NCI-H446 treated with DMSO at 0.1 percent for 48 hours (cell line): ENCODE measurements at places on chromosomes 3 and 15.
A peak's percentile ranks its signal among the peaks of the same experiment; 100 is the strongest.

DNA sequence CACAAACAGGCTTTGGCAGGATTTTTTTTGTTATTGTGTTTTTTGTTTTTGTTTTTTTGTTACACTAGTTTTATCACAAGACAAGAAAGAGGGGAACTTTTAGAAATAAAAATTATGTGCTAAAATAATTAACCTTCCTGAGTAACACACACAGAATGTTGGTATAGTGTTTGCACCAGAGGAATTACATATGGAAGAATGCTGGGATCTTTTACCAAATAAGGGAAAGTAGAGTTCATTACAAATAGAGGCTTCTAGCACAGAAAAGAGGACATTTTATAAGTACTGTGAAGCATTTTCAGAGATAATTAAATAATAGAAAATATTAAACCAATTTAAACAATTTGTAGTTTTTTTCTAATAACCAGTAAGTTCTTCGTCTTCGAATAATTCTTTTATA is 116.0 kb downstream of the IGF1R start:
- no peak for DNase-seq

GRCh38 chr15:74221399-74222239 is 14.5 kb upstream of the CCDC33 start:
- DNase-seq, result no peak

- no peak for DNase-seq
Observed at GRCh38 chr15:40493089-40493840, 22.5 kb downstream of the CHST14 start.

DNA sequence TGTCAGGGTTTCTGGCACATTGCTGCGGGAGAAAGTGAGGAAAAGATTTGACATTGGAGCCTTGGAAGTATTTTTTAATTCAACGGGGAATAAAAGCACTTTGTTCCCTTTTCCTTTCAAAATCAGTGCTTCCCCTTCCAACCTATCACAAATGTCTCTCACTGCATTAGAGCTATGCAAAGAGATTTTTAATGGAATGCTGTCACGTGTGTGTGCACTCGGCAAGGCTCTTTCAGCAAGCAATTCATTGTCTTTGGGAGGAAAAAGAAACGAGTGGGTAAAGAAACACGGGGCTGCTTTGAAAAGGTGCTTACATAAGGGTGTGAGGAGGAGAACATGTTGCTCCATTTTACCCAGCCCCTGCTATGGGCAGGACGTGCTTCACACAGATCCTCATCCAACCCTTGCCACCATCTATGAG is 490.4 kb upstream of the PROK2 start:
- DNase-seq, result no peak

GRCh38 chr15:45363801-45364200 is 14.5 kb downstream of the GATM start:
- no peak for DNase-seq

GRCh38 chr3:21520106-21520963 is 230.7 kb downstream of the ZNF385D start:
- DNase-seq, result peak; percentile 65

DNA sequence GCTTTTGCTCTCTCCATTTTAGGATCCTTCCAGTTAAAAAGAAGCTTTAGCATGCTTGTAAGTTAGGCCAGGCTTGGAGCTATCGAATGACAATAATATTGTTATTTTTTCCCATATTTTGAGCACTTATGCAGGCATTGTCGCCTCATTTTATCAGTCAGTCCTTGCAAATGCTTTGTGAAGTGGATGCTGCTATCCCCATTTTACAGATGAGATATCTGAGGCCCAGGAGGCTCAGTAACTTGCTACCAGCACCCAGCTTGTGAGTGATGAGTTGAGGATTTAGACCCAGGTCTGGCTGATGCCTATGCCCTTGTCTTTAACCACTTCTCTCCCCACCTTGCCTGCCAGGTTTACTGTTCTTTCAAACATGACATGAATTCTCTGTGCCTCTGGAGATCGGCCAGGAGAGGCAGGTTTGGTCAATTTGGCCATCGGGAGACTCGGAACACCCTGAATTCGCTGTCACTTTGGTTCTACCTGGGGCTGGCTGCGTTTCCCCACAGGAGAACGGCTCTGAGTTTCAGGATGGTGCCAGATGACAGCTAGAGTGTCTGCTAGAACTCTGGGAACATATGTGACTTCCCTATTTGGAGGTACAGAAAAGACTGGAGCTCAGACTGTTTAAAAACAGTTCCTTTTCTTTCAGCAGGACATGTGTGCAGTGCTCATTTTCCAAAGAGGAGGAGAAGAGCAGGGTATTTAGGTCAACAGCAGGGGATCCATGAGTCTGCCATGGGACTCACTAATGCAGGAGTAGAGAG is 25.5 kb upstream of the ZNF710 start:
- no peak for DNase-seq

GRCh38 chr3:50853936-50854335 is 179.2 kb downstream of the DOCK3 start:
- no peak for DNase-seq

DNA sequence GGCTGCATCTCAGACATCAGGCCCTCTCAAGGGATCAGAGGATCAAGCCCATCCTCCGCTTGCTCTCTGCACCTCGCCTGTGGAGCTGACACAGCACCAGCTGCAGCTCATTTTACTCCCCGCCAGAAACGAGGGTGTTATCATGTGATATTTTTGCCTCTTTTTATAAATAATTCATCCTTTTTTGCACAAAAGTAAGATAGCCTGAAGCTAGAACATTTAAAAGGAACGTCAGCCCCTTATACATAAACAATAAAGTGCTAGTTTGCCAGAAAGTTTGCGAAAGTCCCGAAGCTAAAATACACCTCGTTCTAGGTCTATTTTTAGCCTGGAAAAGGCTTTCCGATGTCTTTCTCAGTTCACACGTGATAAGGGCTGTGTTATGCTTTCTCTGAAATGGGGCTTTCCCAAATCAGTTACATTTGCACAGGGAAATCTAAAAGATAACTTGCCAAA is 9.6 kb upstream of the FAM174B start:
- DNase-seq, result no peak

GRCh38 chr15:31403096-31403495 is 76.5 kb downstream of the KLF13 start:
- DNase-seq, result no peak

DNA sequence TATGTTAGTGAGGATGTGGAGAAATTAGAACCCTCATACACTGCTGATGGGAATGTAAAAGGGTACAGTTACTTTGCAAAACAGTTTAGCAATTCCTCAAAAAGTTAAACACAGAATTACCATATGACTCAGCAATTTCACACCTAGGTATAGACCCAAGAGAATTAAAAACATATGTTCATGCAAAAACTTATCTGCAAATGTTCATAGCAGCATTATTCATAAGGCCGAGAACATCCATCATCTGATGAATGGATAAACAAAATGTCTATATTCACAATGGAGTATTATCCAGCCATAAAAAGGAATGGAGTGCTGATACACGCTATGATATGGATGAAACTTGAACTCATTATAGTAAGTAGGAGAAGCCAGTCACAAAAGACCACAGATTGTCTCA is 10.3 kb downstream of the SEC13 start:
- no peak for DNase-seq

DNA sequence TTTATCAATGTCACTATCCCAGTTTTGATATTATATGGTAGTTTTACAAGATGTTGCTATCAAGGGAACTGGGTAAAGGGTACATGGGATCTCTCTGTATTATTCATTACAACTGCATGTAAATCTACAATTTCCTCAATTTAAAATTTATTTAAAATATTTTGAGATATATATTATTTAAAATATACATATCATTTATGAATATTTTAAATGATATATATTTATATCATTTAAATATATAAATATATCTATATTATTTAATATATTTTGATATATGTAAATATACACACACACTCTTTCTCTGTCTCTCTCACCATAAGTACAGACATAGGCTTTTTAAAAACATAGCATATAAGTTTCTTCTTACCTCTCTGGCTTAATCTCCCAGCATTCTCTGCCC is 104.7 kb downstream of the TP63 start:
- DNase-seq, result no peak

DNA sequence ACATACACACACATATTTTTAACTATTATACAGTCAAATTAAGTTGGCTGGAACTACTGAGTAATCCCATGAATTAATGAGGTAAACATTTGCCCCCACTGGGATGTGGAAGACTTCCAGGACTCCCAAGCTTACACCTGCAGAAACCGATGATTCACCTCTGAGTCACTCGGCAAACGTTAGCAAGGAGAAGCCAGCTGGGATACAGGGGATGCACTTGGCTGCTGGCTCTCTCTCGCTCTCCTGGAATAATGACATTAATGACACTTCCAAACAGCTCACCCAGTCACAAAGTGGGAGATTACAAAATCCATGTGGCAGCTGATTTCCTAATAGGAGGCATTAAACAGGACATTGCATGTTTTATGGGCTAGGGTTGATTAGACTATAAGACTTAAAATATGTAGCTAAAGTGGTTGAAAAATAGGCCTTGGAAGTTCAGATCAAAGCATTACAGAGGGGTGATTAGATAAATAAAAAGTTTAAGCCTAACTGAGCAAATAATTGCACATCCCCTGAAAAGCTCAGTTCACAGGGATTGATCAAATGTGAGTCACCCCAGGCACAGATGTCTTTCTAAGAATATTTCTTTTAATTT is 500.9 kb downstream of the SOX2 start:
- DNase-seq, result peak; percentile 97

GRCh38 chr3:18575573-18575972 is 150.4 kb upstream of the SATB1 start:
- no peak for DNase-seq

- DNase-seq, result no peak
Observed at GRCh38 chr3:9883706-9884554, 3.9 kb upstream of the CIDEC start.

- no peak for DNase-seq
Observed at GRCh38 chr3:15272426-15273196, 59.8 kb downstream of the SH3BP5 start.

DNA sequence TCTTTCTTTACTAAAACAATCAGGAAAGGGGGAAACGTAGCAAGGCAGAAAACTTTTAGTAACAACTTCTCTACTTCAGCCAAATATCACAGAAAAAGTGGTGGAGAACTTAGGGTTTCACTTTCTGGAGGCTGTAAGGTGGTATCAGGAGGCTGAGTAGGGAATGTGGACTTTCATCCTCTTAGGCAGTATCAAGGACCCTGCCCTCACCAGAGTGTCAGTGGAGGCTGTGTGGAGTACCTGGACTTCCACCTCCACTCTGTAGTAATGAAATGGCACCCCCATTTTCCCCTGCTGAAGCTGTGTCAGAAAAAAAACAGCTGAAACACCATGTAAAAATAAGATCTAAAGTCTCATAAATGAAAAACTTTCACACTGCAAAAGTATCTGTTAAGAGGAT is 11.2 kb upstream of the HHLA2 start:
- no peak for DNase-seq

DNA sequence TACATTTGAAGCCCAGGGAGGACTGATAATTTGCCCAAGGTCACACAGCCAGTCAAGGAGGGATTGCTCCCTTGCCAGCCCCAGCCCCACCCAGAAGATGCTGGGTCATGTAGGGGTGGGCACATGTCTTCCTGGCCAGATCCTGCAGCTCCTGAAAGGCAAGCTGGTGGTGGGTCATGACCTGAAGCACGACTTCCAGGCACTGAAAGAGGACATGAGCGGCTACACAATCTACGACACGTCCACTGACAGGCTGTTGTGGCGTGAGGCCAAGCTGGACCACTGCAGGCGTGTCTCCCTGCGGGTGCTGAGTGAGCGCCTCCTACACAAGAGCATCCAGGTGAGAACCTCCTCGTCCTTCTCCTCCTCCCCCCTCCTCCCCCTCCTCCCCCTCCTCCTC is 13.2 kb downstream of the ISG20 start:
- DNase-seq, result no peak

DNA sequence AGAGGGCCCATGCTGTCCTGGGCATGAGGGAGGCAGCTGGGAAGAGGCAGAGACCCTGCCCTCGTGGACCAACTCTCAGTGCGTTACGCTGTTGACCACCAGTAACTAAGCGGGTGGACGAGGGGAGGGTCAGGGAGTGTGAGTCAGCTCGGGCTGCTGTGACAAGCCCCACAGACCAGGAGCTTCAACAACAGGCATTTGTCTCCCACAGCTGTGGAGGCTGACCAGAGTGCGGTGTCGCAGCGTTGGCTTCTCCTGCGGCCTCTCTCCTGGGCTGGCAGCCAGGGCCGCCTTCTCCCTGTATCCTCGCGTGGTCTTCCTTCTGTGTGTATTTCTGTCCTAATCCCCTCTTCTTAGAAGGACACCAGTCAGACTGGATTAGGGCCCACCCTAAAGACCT is 13.0 kb downstream of the EFCC1 start:
- DNase-seq, result no peak

DNA sequence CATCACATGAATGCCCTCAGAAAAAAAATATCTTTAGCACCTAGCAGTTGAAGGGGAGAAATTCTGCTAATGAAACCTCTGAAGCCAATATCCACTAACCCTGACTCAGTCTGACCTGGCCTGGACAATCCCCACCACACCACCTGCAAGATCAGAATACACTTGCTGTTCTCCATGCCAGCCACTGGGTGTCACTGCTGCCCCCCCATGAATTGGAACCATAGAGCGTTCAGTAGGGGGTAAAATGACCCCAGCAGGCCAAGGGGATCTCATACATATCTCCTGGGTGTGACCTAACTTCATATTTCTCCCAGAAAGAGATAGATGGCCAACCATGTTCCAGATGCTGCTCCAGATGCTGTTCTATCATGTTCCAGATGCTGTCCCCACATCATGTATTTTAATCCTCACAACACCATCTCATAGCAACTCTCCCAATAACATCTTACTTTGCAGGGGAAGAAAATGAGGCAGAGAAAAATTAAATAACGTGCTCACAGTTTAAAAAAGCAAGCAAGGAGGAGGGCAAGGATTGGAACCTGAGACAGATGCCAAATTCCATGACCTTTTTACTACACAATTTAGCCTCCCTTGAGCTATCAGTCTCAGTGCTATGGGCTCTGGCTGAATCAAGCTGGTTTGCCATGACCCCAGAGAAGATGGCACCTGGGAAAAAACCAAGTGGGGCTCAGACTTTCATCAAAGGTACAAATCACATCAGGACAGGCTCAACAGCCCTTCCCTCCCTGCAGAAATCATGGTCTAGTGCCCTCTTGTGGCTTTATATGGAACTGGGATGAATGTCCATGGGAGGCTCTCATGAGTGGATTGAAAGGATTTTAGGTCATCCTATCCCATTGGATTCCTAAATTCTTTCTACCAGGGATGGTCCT is 12.4 kb downstream of the NTRK3 start:
- DNase-seq, result no peak

GRCh38 chr15:25087137-25087536 is 132.3 kb downstream of the SNRPN start:
- no peak for DNase-seq

DNA sequence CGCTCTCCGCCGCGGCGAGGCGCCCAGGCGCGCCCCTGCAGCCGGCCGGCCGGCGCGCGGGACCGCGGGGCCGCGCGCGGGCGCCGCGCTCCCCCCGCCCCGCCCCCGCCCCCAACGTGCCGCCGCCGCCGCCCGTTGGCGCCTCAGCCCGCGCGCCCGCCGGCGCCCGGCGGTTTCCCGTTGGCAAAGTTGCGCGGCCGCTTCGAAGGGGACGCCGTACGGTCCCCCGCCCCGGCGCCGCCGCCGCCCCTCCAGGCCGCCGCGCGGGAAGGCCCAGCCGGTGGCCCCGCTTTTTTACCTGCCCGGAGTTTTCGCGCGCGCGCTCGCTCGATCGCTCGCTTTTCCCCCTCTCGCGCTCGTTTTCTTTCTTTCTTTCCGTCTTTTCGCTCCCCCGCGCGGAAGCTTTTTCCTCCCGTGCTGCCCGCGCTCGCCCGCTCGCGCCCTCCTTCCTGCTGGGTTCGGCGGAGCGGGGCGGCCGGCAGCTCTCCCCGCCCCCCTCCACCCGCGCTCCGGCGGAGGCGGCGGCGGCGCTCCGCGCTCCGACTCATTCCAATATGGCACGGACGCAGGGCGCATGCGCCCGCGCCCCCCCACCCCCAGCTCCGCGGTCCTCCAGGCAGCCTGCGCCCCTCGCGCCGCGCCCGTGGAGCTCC is at the start of gene SFMBT1:
Gene SFMBT1, minus strand, starts transcription at position 556 of the 653 bp plus-strand sequence. CDS start 76,945 bp downstream, outside the sequence.
- no peak for DNase-seq
